ENCODE measurements at places on chromosomes 16 and 17. TPM values are rescaled to one million over a fixed set of nuclear protein-coding genes. Genes with fewer than 3 reads are reported as not detected.
A peak's percentile ranks its signal among the peaks of the same experiment; 100 is the strongest.

The CEP112 gene
- total RNA-seq, result 4.6 TPM

The RPTOR gene
- 10.3 TPM for total RNA-seq

The WNT9B gene
- 0.05 TPM for total RNA-seq

- DNase-seq, result no peak
Measured at GRCh38 chr17:68854452-68854851, 100.7 kb downstream of the ABCA8 start.

DNA sequence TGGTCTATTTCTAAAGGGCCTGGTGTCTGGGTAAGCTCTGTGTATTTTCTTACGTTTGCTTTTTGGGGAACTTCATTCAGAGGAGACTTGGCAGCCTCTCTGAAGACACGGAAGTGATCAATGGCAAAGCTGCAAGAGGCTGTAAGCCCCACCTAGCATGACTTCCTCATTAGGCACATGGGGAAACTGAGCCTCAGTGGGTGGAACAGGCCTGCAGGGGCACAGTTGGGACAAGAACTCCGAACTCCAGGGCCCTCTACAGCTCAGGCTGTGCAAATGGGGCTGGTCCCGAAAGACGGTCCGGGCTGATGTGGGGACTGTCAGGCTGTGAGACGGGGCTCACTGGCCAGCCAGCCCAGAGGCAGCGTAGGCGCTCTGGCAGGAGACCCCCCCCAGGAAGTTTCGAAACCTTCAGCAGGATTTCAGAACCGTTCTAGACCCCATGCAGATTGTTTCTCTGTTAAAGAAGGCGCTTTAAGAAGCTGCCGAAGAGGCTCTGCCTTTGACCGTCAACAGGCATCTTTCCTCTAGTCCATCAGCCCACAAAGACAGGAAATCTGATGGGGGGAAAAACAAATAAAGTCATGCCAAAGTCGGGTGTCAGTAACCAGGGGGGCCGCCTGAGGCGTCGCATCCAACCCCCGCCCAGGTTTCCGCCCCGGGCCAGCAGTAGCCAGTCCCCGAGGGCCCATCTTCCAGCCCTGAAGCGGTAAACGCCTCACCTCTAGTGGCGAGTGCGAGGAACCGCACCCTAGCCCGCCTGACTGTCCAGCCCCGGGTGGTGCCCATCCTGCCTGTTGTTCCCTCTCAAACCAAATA is 79.8 kb upstream of the TBC1D3K start:
- DNase-seq, result peak; percentile 6

DNA sequence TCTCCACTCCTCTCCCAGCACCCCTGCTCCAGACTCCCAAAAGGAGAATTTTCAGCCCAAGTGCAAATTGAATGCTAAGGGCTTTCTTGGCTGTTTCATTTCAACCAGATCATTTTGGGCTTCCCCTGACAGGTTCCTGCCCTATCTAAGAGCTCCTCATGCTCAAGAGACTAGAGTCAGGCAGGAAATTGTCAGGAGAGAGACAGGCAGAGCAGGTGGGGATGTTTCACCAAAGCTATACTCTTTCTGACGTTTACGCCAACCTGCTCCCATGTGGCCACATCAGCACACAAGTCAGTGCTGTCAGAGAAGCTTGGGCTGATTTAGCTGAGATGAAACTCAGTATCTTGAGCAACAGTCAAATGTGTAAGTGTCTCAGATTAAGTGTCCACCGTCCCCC is 31.4 kb downstream of the HIC1 start:
- no peak for DNase-seq

DNA sequence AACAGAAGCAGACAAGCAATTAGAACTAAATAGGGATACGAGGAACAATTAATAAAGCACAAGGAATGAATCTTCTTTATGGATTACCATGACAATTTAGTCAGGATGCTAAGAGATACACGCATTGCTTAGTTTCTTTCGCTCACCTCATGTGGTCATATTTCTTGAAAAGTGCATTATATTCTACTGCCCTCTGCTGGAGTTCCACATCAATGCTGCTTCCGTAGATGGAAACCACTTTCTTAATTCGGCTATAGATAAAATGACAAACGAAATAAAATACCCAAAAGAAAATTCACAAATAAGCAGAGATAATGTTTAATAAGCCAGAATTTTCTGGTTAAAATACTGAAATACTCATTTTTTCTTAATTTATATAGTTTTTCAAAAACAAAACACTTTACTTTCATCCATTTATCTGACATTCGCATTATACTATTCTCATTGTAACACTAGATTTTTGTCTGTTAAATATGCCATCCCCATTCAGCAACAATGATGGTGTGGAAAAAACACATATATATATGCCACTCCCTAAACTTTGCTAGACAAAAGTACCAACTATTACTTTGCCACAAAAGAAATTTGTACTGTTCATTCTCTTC is 22.0 kb upstream of the PHLPP2 start:
- peak; percentile 21 for DNase-seq

DNA sequence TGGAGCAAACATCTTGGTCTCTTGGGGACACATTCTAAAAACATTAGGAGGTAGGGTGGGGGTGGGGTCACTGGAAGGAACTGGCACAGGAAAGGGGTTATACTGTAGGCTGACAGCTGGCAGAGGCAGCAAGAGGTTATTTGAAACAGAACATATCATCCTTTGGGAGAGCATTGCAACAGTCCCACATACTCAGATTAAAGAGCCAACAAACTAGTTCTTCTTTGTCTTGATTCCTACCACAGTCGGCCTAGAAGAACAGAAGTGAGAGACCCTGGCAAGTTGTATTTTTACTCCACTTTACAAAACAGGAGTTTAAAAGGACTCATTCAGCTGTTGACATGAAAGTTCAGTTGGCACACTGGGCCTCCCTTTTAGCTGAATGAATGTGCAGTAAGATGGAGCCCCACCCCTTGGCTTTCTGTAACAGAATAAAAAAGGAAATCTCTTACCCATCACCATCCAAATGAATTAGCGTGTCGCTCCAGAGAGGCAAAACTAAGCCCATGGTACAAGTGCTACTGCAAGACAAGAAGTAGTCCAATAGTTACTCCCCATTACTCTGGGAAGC is 54.6 kb upstream of the CORO6 start:
- DNase-seq, result no peak

- DNase-seq, result no peak
Measured at GRCh38 chr17:73489333-73489732, 154.9 kb downstream of the SDK2 start.

DNA sequence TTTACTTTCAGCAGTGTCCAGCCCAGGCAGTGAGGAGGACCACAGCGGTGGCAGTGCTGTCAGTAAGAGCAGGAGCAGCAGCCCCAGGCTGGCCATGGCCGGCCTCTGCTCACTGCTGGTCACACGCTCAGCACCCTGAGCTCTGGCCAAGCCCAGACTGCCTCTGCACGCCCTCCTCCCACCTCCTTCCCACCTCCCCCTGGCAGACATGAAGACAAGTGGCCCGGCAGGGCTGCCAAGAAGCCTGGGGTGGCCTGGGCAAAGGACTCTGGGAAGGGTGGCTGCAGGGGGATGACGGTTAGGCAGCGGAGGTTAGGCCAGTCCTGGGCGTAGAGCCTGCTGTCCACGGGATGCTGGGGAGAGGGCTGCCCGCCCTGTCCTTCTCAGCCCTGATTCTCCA is at the start of gene C16orf89:
Gene C16orf89 (minus strand): TSS at position 144 of the 400 bp plus-strand sequence. CDS start 48 bp downstream, at position 96.
- no peak for DNase-seq

DNA sequence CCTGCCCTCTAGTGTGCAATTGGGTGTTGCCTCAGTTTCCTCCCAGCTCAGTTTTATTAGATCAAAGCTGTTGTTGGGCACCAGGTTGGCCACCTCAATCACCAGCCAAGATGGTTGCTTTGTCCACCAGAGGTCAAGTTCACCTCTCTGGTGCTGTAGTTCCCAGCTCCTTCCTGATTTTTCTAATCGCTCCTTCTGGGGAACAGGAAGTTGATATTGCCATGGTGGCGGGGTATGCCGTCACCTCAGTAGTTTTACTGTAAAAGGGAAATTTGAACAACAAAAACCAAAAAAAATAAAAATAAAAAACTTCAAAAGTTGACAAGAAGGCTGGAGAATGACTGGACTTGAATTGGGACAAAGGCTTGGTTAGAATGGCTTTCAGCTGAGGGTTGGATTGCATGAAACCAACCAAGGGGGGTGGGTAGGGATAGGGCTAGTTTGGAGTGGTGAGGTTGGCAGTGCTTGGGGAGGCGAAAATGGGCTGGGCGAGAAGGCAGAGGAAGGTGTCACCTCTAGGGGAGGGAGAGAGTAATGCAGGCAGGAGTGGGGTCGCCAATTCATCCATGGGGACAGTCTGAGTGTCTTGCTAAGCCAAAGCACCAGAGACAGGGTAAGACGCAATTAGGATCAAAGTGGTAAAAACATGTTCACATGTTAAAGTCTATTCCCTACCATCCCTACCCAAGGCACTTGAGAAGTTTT is 6.2 kb downstream of the EFNB3 start:
- no peak for DNase-seq

DNA sequence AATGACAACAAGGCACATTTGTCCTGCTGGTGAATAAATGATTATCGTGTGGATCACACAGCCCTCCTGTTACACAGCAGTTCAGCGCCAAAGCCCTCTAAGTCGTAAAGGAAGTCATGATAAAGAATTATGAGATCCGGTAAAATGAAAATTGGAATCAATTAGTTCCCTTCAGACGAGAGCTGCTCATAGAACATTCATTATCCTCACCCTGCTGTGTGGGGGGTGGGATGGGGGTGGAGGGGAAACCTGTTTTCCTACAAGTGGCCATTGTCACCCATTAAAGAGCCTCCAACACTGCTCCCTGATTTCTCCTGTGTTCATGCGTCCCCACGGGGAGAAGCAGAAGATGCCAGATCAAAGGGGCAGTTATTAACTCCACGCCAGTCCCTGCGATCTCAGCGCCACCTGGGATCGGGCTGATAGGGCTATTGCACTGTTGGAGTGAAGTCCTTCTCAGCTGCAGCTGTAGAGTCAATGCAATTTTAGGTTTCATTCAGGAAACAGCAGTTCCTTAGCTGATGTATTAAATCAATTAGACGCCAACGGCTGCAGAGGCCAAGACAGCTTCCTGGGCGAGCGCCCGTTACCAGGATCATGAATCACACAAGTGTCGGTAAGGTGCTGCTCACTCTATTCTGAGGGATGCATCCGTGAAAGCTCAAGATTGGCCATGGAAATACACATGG is 19.2 kb upstream of the CACNG4 start:
- DNase-seq, result no peak

DNA sequence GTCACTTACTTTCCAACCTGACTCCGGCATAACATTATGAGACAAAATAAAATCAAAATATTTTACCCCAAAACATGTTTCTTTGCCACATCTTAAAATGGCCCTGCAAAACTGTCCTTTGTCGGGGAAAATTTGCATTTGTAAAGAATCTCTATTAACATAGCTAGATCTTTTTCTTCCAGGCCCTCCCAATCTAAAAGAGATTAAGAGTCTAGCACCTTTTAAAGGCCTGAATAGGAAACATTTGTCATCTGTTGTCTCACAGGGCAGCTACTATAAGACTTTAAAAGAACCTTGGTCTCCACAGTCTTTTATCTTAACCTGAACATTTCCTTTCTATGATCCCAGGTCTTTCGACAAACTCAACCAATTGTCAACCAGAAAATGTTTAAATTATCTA is 18.1 kb upstream of the DHRS7B start:
- no peak for DNase-seq

DNA sequence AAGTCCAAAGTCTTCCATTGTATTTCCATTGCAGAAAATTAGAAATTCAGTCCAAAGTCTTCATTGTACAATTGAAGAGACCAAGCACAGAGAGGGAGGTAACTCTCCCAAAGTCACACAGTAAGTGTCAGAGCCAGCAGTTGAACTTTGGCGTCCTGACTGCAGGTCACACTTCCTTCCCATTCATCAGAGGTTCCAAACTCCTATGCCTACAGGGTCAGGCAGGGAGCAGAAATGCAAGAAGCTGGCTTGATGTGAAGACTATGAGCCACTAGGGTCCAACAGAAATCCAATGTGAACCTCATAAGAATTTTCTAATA is 44.7 kb upstream of the GRIN2A start:
- no peak for DNase-seq

DNA sequence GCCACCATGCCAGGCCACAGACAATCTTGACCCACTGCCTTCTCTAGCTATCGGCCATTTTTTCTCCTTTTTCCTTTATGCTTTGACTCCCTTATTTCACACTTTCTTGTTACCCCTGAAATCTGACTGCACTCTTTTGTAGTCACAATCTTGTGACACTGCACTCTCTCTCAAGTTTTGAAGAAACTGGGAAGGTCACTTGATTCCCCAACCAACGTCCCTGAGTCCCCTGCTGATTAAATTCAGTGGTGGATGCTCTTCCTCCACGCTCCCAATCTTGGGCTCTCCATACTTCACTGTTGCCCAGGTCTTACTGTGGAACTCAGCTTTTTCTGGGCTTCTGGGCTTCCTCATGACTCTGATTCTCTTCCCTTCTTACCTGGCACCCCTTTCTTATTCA is 33.9 kb downstream of the PECAM1 start:
- DNase-seq, result no peak

DNA sequence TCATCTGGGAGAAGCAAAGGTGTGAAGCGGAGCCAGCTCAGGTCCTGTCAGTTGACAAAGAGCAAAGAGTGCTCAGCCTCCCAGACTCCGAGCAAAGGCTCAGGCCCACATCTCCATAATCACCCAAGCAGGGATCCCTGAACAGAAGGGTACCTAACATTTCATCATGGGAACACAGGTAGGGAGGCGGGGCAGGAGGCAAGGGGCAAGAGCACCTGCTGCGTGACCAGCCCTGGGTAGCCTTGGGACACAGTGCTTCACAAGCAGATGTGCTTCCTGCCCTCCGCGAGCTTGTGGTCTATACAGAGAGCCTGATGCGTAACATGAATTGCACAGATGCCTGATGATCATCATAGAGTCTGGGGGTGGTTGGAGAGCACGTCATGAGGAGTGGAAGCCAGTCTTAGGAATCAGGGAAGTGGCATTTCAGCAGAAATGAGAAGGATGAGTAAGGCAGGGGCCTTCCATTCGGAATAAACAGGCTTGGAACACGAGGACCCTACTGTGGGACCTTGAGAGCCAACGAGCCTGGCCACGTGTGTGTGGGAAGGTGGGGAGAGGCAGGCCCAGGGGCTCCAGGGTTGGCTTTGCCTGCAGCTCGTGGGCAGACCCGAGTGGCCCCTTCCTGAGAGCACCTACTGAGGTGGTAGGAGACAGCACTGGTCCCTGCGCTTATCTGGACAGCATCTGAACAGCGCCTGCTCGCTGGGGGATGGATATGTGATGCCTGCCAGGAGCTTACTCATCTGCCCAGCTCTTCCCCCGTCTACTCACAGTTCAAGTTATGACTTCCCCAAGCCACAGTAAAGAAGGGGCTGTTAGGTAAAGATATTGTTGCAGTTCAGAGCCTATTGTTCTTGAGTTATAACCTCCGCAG is 125.8 kb downstream of the CCDC182 start:
- DNase-seq, result no peak

- DNase-seq, result no peak
Measured at GRCh38 chr16:65117811-65118448, 3.9 kb downstream of the CDH11 start.

DNA sequence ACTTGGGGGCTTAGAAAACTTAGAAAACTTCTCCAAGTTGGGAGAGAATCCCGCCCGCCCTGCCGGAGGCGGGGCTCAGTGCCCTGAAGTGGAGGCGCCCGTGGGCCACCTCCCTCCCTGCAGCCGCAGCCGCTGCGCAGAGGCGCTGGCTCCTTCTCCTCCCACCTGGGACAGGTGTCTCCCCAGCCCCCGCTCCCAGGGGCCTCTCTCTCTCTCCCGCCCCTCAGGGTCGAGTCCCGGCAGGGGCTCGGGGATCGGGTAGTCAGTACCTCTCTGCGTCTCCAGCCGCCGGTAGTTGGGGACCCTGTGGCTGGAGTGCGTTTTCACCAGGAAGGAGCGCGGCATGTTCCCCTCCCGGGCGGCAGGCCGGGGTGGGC is 257 bp downstream of the SNAI3 start:
- DNase-seq, result no peak

All from thymus (tissue), 14 donors.